Central memory CD8-positive, alpha-beta T cell (primary cell): ENCODE measurements at places on chromosomes 6 and 20.

DNA sequence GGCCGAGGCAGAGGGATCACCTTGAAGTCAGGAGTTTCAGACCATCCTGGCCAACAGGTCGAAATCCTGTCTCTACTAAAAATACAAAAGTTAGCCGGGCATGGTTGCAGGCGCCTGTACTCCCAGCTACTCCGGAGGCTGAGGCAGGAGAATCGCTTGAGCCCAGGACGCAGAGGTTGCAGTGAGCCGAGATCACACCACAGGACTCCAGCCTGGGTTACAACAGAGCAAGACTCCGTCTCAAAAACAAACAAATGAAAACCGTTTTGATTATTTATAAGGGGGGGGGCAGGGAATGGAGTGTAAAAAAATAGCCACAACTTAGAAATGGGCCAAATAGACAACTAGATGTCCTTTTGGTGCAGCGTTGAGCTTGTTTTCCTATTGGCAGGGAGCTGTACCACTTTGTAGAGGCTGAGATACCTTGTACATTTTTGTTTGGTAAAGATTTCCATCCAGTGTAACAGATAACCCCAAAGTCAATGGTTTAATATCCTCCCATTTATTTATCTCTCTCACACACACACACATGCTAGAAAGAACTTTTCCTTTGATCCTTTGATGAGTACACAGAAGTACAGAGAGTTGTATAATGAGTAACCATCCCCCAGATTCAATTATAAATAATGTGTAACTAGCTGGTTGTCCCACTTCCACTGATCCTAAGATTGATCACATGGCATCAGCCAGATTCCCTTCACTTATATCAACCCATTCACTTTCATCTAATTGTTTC is 477.5 kb downstream of the PRKN start:
- DNase-seq = no peak

- DNase-seq = no peak
These were observed 293.7 kb upstream of the TCF21 start for GRCh38 chr6:133595111-133595761.

DNA sequence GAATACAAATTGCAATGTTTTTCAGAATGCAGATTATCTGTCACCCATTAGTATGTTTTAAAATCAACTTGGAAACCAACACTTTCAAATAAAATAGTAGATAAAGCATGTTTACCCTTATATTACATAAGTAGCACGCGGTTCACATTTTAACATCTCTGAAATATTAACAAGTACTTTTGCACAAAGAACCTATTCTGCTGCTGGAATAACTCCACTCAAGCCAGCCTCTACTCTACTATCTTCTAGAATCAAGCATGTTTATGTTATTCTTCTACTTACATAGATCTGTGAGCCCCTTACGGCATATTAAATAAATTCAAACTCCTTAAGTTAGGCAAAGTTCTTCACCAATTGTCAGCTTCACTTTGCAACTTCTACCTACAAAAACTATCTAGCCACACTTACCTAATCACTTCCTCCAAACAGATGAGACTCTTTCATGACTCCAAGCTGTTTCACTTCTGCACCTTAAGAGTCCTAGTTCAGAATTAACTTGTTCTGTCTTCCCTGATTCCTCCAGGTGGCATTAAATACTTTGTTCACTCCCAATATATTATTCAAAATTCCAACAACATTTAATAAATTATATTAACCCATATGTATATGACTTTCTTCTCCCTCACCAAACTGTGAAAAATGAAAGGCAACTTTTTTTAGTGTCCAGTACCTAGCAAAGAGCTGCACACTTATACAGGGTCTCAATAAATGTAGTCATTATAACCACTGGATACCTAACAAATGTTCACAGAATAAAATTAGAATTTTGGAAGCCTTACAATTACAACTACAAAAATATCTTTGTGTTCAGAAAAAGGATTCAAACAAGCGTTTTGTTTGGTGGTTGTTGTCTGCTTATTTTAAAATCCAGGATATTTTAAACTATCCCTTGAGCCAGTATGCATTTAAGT is 12.1 kb downstream of the CEP85L start:
- DNase-seq = no peak

GRCh38 chr20:63789836-63790571 is 41.1 kb downstream of the ZBTB46 start:
- no peak for DNase-seq
